ENCODE measurements at places on chromosomes 4 and X.

DNA sequence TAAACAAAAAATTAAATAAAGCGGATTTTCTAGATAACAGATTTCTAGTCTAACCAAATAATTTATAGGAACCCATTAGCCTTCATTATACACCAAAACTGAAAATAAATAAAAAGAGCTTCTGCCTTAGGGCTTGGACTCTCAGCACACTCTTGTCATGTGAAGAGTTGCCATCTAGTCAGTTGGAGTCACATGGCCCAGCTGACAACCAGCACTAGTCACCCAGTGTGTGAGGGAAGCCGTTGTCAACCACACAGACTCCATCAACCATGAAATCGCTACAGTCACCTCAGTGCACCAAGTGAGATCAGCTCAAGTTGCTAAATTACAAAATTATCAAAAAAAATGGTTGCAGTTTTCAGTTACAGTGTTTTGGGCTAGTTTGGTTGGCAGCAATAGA is 470.0 kb downstream of the GASK1B start:
- DNase-seq: no peak

DNA sequence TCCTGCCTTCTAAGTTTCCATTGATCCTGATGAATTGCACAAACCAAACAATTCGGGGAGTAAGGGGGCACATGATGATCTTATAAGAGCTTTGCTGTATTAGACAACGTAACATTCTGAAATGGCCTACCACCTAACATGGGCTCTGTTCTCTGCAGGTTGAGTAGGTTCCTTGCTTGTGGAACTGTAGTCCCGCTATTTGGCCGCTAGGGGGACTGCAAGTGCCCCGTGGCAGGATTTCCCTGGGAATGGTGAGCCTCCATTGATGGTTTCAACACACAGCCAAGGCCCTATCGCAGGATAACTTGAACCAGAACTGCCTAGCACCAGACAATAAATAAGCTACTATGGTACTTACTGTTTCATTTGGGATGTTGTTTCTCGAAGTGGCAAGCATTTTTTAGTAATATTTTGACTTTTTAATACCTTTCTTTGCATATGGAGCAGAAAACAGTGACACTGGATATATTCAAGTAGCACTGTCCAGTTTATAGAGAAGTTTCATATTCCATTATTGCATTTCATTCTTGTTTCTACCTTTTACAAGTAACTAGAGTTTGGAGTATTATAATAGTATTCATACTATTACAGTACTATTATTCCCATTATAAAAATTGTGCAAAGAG is 11.9 kb downstream of the AR start:
- no peak for DNase-seq

DNA sequence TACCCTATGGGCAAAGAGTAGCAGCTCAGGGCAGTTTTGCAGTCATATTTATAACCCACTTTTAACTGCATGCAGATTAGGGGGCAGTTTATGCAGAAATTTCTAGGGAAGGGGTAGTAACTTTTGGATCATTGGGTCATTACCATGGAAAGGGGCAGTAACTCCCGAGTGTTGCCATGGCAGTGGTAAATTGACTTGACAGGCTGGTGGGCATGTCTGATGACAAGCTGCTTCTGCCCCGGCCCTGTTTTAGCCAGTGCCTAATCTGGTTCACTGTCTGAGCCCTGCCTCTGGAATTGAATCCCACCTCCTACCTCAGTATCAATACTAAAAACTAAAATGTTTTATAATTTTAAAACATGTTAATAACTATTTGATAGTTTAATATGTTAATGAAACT is 362.1 kb upstream of the ATOH1 start:
- no peak for DNase-seq

- no peak for DNase-seq
Observed at GRCh38 chr4:16027114-16027513, 56.7 kb downstream of the PROM1 start.

- no peak for DNase-seq
Observed at GRCh38 chr4:173449380-173449717, 50.4 kb upstream of the SCRG1 start.

- DNase-seq: no peak
Observed at GRCh38 chr4:29262986-29263385, 1457.2 kb upstream of the PCDH7 start.

GRCh38 chr4:110224142-110224541 is 25.7 kb upstream of the ELOVL6 start:
- no peak for DNase-seq

DNA sequence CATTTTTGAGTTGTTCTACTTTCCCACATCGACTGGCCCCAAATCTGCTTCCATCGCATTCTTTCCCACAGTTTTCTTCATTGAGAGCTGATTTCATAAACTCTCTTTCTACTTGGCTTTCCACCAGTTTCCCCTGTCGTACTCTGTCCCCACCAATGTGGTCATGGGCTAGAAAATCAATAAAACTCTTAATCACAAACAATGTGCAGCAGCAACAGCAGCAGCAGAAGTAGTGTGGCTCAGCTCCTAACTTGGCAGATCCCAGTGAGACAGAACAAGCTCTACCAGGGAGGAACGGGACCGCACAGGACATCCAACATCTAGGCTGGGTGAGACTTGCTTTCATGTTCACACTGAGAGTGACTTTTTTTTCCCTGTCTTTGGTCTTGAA is 3.1 kb upstream of the SETD7 start:
- DNase-seq: no peak

GRCh38 chr4:56289934-56290333 is 97.4 kb downstream of the AASDH start:
- DNase-seq: no peak

GRCh38 chr4:26723216-26723615 is 137.4 kb upstream of the STIM2 start:
- no peak for DNase-seq

GRCh38 chr4:77022560-77023179 is 53.1 kb downstream of the CCNI start:
- peak; percentile 53 for DNase-seq

- no peak for DNase-seq
Observed at GRCh38 chr4:108287834-108288413, 119.2 kb upstream of the LEF1 start.

GRCh38 chrX:51461053-51462044 is 35.0 kb downstream of the NUDT11 start:
- DNase-seq: peak; percentile 3

DNA sequence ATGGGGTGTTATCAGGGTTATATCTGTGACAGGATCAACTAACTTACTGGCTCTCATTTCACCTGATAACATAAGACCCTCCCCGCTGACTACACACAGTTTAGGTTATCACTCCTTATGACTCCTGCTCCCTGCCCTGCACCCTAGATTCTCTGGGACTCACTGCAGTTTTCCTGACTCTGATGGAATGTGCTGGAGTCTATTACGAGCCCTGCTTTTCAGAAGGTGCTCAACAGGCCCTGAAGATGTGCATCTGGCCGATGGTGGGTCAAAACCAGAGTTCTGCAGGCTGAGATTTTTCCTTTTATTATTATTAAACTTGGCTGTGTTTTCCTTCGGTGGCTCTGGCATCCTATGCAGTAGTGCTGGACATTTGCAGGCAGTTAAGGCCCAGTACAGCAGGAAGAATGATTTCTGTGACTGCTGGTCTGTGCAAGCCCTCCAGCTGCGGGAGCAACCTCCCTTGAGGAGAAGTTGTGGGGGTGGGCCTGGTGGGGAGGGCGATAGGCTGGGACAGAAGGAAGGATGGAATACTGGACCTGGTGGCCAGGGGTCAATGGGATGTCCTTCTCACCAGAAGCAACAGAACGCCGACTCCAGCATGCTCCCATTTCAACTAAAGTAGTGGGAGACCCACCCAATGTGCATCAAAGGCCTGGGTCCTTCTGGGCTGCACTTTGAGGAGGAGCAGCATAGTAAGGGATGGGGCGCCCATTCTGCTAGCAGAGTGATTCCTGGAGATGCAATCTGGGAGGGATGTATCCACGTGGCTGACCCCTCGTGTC is 11.0 kb downstream of the SOD3 start:
- no peak for DNase-seq

DNA sequence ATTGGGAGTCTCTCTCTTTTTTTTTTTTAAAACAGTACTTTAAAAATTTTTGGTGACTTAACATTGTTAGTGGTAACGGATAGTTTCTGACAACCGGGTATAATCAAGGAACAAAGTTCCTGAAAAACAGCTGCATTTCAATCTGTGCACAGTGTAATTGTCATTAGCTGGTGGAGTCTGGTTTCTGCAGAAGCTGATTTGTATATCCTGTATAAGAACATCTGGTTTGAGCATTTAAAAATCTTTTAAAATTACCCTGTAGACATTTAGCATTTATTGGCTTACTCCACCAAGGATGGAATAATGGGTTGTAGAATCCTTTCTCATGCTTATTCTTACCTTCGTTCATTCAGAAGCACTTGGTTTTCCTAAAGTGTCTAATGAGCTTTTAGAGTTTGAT is 11.2 kb downstream of the JADE1 start:
- no peak for DNase-seq

DNA sequence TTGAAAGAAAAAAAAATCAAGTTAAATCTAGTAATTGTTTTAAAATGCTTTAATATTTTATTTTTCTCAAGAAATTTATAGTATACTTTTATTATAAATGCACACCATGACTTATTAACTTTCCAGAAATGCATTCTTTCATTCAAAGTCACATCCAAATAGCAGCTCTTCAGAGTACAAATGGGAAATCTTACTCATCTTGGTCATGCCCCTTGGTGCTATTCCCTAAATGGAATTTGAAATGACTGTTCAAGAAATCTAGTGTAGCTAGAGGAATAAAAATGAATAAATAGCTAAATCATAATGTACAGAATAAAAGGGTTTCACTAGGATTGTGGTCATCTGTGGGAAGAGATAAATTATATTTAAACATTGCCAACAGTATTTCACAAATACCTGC is 1139.7 kb downstream of the PCDH18 start:
- peak; percentile 5 for DNase-seq

GRCh38 chrX:121389976-121390714 is 342.7 kb downstream of the GLUD2 start:
- DNase-seq: no peak

- no peak for DNase-seq
Observed at GRCh38 chr4:2484993-2485392, 16.1 kb downstream of the RNF4 start.

DNA sequence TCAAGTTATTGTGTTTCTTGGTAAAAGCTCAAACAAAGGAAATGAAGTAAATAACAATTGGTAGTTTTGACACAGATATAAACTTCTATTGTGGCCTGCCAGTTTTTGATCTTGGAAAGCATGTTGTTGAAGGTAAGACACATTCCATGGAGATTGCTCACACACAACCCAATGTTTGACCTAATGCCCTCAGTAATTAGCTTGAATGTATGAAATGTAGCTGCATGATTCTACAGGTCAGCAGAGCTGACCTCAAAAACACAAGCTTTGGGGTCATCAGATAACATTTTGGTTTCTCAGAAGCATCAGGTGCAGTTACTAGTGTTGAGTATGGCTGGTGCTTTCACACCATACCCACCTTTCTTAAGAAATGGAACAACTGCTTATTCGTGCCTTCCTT is 16.5 kb downstream of the GPR173 start:
- no peak for DNase-seq

DNA sequence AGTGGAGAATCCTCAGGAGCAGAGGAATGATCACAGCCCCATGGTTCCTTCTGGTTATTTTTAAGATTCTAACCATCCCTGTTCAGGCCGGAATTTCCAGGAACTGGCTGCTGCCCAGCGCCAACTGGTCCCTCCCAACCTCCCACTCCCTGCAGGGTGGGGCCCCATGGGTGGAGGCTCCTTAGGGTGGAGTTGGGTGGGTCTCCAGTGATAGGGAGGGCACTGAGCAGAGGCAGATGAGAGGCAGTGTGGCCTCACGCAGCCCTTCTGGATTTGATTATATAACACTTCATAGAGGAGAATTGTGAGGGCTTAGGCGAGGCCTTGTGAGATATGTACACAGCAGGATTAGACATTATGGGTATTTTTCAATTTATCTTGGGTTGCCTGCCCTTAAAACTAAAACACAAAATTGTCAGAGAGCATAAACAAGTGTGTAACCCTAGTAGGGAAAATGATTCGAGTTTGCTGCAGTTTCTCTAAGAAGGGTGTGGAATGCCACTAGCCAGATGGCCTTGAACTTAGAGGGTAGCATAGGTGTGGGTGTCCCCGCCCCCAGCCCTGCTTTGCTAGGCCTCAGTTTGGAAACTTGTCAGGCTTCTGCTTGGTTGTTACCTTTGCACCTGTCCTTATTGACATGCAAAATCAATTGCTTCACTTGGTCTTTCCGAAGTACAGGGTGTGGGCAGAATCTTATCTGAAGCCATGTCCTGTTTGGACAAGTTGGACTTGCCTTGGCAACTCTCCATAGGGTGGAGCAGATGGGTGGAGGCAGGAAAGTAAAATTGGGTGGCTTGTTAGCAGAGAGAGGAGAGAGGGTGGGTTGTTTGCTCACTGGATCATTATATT is 9.4 kb downstream of the KLF3 start:
- DNase-seq: no peak

- DNase-seq: peak; percentile 1
Observed at GRCh38 chr4:114659386-114660008, 60.9 kb downstream of the UGT8 start.
